ENCODE measurements at places on chromosomes 3 and 15.

- no peak for DNase-seq
Observed at GRCh38 chr15:100095541-100096247, 246.1 kb downstream of the ADAMTS17 start.

DNA sequence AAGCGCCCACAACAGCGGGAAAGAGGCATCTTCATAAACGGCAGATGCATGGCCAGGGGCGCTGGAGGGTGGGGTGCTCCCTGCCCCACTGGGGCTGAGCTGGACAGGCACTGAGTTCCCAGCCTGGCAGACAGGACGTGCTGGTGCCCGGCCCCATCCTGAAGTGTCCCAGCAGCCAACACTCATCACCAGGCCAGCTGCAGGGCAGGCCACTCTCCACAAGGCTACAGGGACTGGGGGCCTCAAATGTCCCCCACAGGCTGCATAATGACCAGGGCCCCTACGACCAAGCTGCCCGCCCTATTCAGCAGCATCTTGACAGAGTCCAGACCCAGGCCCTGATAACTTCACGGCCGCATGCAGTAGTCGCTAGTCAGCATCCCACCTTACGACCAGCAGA, 124.1 kb upstream of the IQSEC1 start:
- DNase-seq, result no peak

DNA sequence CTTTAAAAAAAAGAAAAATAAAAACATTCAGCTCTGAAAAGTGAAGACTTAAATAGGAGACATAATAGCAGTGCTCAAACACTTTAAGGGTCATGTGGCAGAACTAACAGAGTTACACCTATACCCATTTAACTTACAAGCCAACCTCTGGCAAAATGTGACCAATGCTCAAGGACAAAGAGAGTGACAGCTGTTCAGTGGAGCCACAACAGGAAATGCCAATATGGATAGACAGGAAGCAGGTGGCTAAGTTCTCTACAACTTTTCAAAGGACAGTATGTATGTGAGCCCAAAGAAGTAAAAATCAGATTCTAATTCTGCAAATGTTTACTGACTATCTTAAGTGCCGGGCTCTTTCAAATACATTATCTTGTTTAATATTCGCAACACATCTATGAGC, 3.4 kb downstream of the TMCC1 start:
- DNase-seq, result no peak

- DNase-seq, result no peak
Observed at GRCh38 chr3:143330296-143330868, 210.8 kb downstream of the CHST2 start.

DNA sequence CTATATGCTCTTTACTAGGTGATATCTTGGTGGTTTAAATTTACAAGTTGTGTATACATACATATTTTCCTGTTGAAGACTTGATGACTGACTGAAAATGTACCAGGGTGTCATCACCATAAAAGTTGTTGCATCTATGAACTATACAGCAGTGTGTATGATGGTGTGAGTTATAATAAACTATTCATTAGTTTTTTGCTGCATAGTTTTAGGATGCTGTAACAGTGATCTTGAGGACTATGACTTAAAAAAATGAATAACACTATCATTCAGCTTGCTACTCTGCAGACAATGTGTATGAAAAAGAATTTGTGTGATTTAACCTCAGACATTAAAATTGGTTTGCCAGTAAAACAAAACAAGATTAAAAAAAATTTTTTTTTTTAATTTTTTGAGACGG, 49.0 kb downstream of the UBE2E2 start:
- no peak for DNase-seq
